ENCODE measurements at places on chromosomes 11 and 22.
A peak's percentile ranks its signal among the peaks of the same experiment; 100 is the strongest.

- ATAC-seq, result no peak
Observed at GRCh38 chr22:25208743-25209505, 9.3 kb downstream of the CRYBB3 start.

GRCh38 chr11:132504501-132505041 is 1027.7 kb downstream of the OPCML start:
- ATAC-seq, result no peak

DNA sequence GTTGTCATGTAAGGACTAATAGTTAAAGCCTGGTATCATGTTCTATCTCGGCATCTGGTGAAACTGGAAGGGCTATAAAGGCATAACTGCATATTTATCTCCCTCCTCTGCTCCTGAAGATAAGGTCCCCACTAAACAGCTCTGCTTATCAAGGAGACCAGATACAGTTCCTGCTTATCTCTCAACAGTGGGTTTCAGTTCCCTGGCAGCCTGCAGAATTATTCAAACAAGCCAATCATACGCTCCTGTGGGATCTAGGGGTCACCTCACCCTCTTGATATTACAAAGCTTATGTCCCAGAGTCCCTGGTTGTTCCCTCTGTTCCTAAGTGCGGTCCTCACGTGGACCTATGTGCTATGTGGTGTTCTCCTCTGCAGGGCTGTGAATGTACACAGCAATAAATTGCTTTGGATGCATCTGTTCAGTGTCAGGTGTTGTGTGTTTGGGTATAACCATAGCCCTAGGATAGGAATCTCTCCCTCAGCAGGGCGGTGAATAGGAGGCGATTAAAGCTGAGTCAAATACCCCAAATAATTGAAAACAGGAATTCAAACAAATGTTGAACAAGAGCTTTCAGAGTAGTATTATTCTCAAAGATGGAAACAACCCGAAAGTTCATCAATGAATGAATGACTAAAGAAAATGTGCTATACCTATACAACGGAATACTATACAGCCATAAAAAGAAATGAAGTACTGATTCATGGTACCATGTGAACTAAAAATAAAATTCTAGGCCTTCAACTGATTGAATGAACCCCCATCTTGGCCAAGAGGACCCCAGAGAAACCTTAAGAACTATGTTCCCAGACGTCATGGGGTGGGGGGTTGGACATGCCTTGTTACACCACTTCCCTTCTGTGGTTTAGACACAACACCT is 3.1 kb upstream of the OOSP4A start:
- ATAC-seq, result no peak

DNA sequence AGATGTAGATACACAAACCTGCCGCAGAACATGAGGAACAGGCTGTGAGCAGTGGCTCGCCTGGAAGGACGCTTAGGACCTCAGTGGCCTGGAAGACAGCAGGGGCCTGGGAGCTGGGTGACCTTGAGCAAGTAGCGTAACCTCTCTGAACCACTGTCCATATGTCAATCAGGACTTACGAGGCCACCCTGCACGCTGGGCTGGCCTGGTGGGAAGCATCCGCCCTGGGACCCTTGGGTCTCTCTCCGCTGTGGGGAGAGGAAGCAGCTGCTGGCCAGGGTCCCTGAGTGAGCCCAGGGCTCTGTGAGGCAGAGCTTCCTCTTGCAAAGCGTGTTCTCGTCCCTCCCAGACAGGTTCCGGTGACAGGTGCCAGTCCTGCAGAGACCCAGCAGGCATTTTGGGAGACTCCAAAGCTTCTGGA is 14.0 kb upstream of the EHD1 start:
- ATAC-seq, result no peak

GRCh38 chr11:57761301-57762234 is at the start of gene CTNND1:
Gene CTNND1, plus strand, starts transcription at chr11:57761802. Its CDS starts 29,677 bp downstream, at chr11:57791479.
- peak; percentile 96 for ATAC-seq

- peak; percentile 28 for ATAC-seq
Observed at GRCh38 chr11:33063326-33063881, 24.0 kb downstream of the TCP11L1 start.

GRCh38 chr11:30789270-30789669 is 203.1 kb upstream of the MPPED2 start:
- no peak for ATAC-seq

DNA sequence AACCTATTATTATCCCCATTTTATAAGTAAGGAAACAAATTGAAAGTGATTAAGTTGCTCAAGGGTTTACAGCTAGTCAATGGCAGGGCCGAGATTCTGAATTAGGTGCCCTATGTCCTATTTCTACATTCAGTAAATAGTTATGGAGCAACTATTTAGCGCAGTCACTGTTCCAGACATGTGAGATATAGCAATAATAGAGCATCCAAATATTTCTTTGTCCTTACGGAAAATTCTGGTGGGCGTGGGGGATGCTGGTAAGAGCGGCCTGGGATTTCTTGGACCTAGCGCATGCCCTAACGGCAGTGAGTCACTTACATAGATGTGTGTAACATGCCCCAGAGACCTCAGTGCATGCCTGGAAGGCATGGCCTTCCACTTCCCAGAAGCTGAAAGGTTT is 4.4 kb downstream of the DTX4 start:
- no peak for ATAC-seq

- no peak for ATAC-seq
Observed at GRCh38 chr22:49308300-49308699, 519.4 kb downstream of the BRD1 start.

GRCh38 chr11:45384711-45385241 is 98.6 kb upstream of the SYT13 start:
- ATAC-seq, result no peak

GRCh38 chr11:69940246-69940610 is 121.0 kb upstream of the FGF3 start:
- ATAC-seq, result no peak

DNA sequence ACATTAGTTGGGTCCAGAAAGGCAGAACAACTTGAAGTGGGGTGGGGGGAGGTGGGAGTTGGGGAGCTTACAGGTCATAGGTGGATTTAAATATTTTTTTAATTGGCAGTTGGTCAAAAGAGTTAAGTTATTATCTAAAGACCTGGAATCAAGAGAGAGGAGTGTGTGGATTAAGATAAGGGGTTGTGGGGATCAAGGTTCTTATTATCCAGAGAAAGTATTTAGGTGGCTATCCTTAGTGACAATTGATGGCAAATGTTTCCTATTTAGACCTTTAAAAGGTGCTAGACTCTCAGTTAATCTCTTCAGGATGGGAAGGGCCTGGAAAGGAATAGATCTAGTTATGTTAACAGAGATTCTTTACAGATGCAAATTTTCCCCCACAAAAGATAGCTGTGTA is 120.7 kb upstream of the OR9Q1 start:
- no peak for ATAC-seq

DNA sequence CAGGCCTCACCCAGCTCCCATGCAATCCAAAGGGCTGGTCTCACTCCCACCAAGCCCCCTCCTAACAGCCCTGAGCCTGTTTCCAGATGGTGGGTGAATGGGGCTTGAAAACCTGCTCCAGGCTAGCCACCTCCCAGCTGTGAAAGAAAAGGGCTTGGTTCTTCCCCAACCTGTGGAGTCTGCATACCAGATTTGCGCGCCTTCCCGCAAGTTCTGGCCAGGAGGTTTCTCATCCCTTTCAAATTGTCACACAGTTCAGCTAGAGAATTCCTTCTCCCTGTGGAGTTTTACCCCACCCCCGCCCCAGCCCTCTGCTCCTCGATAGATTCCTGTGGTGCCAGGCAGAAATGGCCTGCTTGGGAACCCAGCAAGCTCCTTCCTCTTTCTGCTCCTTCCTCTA is 734.6 kb upstream of the FAT3 start:
- no peak for ATAC-seq

- ATAC-seq, result no peak
Observed at GRCh38 chr11:75635066-75635862, 33.6 kb downstream of the MAP6 start.

- ATAC-seq, result no peak
Observed at GRCh38 chr11:20061776-20062175, 98.5 kb downstream of the DBX1 start.

DNA sequence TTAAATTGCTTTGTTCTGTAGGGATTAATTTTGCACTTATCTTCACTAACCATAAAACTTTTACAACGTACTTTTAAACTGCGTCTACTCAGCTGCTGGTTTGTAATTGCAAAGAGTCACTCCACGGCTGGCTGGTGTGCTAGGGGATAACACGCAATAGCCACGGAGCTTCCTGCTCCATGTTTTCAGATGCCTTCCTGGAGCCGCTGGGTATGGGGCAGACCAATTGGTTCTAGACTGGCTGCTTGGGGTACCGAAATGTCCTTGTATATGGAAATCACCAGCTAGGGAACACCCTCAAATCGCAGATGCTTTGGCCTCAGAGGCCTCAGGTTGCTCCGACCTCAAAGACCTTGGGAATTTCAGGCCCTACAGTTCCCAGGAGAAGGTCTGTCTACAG is 3.8 kb upstream of the CSNK2A3 start:
- ATAC-seq, result no peak

DNA sequence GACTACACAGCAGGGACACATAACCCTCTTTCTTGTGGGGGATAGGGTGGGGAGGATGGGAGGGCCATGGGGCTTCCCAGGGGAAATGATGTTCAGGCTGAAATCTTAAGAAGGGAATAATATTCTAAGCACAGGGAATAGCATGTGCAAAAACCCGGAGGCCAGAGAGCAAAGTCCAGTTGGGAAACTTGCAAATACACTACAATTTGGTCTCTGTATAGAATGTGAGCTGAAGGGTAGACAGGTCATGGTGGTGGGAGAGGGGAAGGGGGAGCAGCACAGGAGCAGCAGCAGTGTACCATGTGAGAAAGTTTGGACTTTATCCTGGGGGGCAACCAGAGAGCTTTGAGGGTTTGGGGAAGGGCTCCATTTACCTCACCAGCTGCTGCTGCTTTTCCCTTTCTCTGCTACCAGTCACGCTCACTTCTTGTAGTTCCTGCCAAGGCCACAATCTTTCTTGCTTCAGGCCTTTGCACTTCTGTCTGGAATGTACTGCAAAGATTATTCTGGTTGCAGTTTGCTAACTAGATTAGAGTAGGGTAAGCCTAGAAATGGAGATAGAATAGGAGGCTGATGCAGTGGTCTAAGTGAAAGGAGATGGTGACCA is 43.0 kb downstream of the KREMEN1 start:
- ATAC-seq, result no peak

DNA sequence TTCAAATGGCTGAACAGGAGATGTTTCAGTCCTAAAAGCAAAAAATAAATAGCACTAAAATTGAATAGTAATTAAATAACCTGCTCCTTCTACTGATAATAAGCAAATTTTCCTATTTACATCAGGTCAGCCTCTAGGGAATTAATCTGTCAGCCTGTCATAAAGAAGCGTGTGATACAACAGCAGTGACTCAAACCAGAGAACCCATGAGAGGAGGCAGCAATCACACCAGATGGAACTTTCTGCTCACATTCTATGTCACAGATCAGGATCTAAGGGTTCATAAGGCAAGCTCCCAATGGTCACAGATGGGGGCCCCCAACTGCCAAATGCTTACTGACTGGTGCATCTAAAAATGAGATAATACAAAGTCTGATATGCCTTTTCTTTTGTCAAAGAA is 41.1 kb downstream of the RBFOX2 start:
- peak; percentile 46 for ATAC-seq

- no peak for ATAC-seq
Observed at GRCh38 chr22:48474881-48475280, 1352.8 kb downstream of the BRD1 start.

GRCh38 chr11:126992065-126992803 is 8.3 kb downstream of the KIRREL3 start:
- peak; percentile 88 for ATAC-seq

- ATAC-seq, result no peak
Observed at GRCh38 chr11:12922418-12922817, 86.7 kb upstream of the RASSF10 start.

- ATAC-seq, result peak; percentile 76
Observed at GRCh38 chr11:19935507-19935906, 222.9 kb downstream of the NAV2 start.

DNA sequence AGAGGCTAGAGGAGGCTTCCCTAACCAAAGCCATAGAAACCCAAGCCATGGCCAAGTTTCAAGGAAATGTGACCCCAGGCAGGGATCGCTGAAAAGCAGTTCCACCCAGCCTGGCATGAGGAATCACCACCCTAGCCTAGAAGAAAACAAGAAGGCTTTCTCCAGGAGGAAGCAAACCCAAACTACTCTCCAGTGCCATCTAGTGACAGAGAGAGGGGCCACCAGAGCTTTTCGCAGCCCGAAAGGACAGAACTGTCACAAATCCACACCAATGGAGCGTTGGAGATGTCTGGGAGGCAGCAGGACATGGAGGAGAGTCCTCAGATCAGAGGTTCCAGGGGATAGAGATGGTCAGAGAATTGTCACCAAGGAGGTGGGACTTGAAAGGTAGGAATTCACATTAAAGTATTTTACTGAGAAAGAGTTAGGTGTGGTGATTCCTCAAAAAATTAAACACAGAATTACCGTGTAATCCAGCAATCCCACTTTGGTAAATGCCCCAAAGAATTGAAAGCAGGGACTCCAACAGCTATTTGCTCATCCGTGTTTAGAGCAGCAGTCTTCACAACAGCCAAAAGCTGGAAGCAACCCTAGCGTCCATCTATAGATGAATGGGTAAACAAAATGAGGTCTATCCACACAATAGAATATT is 67.3 kb upstream of the NUP50 start:
- ATAC-seq, result peak; percentile 92

GRCh38 chr11:17744151-17744940 is 9.8 kb downstream of the KCNC1 start:
- peak; percentile 67 for ATAC-seq

DNA sequence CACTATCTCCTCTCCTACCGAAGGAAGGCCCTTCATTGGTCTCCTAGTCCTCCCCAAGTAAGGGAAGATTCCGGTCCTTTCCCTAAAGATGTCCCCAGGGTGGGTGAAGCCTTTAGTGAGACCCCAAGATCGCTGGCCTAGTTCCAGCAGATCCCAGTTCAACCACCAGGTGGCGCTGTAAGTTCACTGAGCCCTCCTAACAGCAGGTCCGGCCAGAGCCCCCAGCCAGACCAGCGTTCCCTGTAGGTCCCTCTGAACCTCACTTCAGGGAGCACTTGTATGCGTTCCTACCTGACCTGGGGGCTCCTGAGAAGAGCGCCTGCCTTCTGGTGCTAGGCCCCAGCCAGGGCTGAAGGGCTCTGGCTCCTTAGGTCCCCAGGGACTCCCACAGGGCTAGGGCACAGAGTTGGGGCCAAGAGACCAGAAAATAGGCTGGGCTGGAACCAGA is 38.1 kb downstream of the LMO1 start:
- peak; percentile 75 for ATAC-seq

DNA sequence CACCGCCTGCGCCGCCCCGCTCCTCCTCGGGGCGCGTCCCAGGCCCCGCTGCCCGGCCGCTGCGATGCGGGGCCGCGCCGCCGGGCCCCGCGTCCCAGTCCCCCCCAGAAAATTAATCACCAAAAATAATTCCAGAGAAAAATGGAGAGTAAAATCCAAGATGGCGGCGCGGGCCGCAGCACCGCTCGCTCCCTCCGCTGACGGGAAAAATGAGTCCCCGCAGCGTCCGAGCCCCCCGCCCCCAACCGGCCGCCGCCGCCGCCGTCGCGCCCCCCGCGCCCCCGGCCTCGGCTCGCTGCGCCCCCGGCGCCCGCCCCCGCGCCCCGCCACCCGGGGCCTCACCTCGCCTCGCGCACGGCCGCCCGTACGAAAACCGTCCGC is at the start of gene KMT5B:
TSS of gene KMT5B (minus strand) at position 162 of the 381 bp plus-strand sequence. CDS start 23,220 bp downstream, outside the sequence.
- no peak for ATAC-seq

- no peak for ATAC-seq
Observed at GRCh38 chr22:21665047-21665851, 563 bp upstream of the PPIL2 start.
